ENCODE measurements at places on chromosomes 1 and 21.

GRCh38 chr1:164587617-164588501 is 28.9 kb downstream of the PBX1 start:
- no peak for DNase-seq

DNA sequence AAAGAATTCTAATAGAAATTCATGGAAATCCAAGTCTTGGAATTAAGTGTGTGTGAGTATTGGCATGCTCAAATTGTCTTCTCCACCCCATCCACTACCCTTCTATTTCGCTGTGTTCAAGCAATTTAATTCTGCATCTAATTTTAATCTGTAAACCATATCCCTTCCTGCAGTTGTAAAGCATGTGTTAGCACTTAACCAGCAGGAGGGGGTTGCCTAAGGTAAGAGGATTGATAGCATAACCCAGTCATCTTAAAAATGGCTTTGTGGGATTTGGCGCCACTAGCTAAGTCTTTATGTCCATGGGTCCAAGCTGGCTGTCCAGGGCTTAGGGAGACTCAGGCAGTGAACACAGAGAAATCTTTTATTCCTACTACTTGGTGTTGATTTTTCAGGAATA is 210.3 kb downstream of the PTPRC start:
- no peak for DNase-seq

- DNase-seq: no peak
Measured at GRCh38 chr1:145997718-145998023, 1.3 kb upstream of the TXNIP start.

- no peak for DNase-seq
Measured at GRCh38 chr1:43546388-43547100, 15.9 kb downstream of the PTPRF start.

DNA sequence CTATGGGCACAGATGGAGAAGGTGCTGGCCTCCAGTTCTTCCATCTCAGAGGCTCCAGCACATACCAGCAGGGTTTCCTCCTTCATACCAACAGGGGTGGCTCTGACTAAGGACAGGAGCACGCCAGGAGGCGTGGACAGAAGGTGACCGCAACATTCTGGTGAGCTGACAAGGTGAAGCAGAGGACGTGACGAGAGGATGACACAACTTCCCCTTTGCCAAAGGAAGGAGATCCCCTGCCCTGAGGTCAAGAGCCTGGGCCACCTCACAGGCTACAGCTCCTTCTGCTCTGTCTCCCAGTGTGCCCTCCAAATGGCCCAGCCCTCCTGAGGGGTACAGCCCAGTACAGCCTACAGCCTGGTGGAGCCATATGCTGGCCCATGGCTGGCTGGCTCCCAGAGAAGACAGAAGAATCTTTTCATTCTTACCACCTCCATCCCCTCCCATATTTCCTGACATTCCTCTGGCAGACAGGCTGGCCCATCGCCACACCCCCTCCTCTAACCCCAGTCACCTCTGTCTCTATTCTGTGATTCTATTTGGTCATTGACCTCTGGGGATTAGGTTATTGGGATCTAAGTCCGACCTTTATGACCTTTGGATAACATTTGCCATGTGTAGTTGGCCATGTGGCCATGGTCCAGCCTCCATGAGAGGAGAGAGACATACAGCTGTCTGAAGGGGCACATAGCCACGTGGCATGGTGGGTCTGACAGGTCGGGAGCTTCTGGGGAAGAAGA is 5.1 kb upstream of the LAMB3 start:
- DNase-seq: peak; percentile 25

- no peak for DNase-seq
Measured at GRCh38 chr1:208279826-208280588, 35.8 kb upstream of the PLXNA2 start.

DNA sequence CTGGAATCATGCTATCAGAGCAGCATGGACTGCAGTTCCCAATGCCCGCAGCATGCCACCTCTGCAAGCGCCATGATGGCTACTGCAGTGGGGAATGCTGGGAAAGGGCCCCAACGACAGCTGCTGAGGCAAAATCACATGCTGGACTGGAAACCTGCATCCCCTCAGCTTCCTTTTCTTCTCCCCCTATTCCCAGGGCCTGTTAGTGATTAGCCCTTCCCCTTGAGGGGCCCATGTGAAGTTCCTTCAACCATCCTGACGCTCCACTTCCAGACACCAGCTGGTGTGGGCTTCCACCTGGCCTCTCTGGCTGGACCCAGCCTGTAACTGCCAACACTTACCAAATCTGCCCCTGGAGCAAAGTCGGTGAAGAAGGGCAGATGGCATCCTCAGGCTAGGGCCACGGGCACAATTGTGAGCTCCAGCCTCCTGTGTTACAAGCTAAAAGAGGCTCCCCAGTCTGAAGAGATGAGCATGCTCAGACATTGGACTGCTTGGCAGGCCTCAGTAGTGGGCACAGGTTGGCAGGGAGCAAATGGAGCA is 22.1 kb upstream of the SDC3 start:
- DNase-seq: no peak

GRCh38 chr1:207396168-207396746 is 57.9 kb upstream of the CR2 start:
- no peak for DNase-seq

- DNase-seq: no peak
Measured at GRCh38 chr21:44739316-44739715, 27.9 kb upstream of the TSPEAR start.

- no peak for DNase-seq
Measured at GRCh38 chr1:224456637-224456953, 22.0 kb upstream of the WDR26 start.

DNA sequence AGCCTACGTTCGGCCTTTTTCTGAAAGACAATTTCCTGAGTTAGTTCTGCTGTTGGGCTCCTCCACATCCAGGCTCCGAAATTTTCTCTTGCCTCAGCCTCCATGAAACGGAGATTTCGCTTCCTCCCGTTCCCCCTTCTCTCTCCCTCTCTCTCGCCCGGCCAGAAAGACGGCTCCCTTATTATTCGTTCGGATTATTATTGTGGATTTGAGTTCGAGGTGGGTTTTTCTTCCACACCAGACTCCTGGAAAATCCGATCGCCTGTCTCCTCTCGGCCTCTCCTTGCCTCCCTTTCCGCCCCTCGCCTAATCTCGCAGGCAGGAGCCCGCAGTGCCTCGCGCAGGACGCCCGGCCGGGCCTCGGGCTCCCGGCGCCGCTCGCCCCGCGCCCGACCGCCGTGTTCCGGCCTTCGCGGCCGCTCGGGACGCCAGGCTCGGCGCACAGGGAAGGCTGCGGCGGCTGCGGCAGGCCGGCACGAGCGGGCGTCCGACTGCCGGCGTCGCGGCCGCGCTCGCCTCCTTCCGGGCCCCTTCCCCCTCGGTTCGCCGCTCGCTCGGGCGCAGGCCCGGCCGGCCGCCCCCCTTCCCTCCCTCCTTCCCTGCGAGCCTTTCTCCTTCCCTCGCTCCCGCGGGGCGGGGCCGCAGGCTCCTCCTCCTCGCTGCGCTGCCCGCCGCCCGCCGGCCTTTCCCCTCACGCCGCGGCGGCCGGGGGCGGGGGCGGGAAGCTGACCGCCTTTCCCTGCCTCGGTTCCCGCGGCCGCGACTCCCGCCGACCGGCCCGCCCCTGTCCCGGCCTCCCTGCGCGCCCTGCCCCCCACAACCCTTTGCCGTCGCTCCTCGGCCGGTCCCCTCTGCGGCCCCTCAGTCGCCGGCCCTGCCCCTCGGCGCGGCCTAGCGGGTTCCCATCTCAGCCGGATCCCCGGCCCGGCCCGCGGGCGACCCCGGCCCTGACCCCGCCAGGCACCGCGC is at the start of gene ARHGEF11:
TSS of gene ARHGEF11 (minus strand) at position 493 of the 969 bp plus-strand sequence. CDS start 1,412 bp downstream, outside the sequence.
- peak; percentile 29 for DNase-seq

All from CD4-positive, alpha-beta T cell treated with Interleukin-1 beta for 1 hour (primary cell).